ENCODE measurements at places on chromosomes 5 and 9.

- DNase-seq = no peak
These were observed 549.4 kb downstream of the LRRC70 start for GRCh38 chr5:63128018-63128417.

- DNase-seq = no peak
These were observed 11.1 kb downstream of the CSF1R start for GRCh38 chr5:150075233-150075632.

GRCh38 chr9:10204276-10204675 is 408.5 kb downstream of the PTPRD start:
- DNase-seq = no peak

DNA sequence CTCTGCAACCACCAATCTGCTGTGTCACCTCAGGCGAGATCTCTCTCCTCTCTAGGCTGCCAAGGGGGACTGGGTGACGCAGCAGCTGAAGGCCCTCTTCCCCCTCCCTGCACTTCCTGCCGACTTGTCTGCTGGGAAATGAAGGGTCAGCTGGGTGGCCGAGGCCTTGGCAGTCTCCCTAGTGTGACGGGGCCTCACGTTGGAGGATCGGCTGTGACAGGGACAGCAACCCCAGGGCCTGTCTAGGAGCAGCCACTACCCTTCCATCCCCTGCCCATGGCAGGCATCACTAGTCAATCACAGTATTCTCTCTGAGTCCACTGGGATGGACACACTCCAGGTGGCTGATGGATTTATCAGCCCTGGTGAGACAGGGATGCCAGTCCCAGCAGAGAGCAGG is 107.3 kb upstream of the SARDH start:
- no peak for DNase-seq

- DNase-seq = no peak
These were observed 132.5 kb downstream of the MVB12B start for GRCh38 chr9:126459126-126459525.

GRCh38 chr9:842635-843426 is 1.3 kb downstream of the DMRT1 start:
- DNase-seq = no peak

GRCh38 chr9:396396-396795 is 181.7 kb downstream of the DOCK8 start:
- no peak for DNase-seq

GRCh38 chr5:118883362-118883761 is 105.0 kb downstream of the DTWD2 start:
- DNase-seq = no peak

GRCh38 chr5:6722015-6722414 is 8.8 kb downstream of the TENT4A start:
- DNase-seq = no peak

DNA sequence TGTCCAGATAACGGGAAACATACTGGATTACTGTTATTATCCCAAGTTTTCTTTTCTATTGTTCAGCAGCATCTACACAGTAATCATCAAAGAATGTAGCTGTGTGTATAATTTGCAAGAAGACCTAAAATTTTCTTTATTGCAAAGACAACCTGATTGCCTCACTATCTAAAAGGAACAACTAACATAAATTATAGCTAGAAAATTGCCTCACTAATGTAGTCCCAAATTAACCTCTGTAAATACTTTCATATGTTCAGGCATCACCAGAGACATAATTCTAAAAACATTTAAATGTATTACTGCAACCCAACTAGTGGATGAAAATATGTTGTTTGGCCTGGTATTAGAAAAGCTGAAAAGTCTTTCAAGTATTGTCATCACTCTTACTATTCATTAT is 275.4 kb downstream of the CDH12 start:
- no peak for DNase-seq

GRCh38 chr9:131100445-131100844 is 4.1 kb downstream of the AIF1L start:
- DNase-seq = no peak

DNA sequence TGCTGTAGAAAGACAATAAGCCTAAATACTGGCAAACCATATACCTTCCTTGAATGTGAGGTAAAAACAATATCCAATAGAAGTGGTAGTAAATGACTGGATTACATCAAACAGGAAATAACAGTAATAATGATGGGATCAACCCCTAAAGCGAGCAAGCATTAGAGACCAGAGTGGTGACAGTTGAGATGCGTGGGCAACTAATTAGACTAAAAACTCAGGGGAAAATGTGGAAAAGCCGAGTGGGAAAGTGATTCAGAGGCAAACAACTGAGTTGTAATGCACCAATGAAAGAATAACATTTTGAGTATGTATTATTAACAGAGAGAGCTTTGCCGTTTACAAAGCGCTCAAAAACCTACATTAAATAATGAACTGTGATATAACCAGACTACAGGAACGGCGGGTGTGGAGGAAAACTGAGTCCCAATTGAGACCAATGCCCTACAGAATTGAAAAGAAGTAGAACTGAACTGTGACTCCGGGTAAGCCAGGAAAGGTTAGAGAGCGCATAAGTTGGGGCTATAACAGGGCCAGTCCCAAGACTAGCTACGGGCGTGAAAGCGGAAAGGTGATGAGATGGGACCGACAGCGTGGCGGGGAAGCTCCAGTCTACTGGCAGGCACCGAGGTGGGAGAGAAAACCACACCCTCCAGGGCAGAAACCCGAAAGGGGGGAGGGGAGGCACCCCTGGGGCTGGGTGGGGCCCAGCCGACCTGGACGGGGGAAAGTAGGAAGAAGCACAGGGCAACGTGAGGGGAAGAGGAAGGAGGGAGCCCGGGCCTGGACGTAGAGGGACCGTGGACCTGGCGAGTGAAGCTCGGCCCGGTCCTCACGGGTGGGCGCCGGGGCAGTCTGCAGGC is 592 bp downstream of the UBAP2 start:
- DNase-seq = peak; percentile 61

- DNase-seq = no peak
These were observed 55.2 kb upstream of the PSD2 start for GRCh38 chr5:139740138-139740991.

DNA sequence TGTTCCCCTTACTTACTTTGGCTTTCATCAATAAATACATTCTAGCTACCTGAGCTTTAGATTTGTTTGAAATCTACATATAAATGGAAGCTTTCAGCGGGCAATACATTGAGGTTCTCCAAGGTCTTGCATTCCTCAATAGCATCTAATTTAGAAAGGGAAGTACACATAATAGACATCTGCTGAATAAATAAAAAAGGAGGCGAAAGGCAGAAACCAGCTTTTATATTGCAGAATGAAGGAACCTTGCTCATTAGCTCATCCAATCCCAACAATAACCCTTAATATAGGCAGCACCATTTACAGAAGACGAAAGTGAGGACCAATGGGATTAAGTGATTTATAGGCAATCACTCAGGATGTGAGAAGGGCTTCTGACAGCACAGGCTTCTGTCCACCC is 147.5 kb downstream of the MPDZ start:
- no peak for DNase-seq

- DNase-seq = no peak
These were observed 163.2 kb downstream of the SH3GL2 start for GRCh38 chr9:17742067-17742466.

- DNase-seq = no peak
These were observed 31.3 kb downstream of the ISL1 start for GRCh38 chr5:51414516-51414915.

DNA sequence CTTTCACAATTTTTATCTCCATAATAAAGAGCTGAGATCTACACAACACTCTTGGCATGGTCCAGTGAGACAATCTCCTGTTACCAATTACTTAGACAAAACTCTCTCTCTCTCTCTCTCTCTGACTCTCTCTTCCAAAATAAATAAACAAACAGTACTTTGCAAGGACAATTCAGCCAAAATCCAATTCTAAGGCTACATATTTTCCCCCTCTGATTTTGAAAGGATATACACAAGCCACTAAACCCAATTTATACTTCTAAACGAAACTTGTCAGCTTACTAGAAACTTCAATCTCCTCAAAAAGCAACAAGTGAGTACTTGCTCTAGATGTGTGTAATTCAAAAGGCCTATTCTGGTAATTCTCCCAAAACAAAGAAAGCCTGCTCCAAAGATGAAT is 26.3 kb upstream of the TNPO1 start:
- DNase-seq = no peak

GRCh38 chr5:172583931-172584511 is 57.0 kb upstream of the NEURL1B start:
- DNase-seq = no peak

DNA sequence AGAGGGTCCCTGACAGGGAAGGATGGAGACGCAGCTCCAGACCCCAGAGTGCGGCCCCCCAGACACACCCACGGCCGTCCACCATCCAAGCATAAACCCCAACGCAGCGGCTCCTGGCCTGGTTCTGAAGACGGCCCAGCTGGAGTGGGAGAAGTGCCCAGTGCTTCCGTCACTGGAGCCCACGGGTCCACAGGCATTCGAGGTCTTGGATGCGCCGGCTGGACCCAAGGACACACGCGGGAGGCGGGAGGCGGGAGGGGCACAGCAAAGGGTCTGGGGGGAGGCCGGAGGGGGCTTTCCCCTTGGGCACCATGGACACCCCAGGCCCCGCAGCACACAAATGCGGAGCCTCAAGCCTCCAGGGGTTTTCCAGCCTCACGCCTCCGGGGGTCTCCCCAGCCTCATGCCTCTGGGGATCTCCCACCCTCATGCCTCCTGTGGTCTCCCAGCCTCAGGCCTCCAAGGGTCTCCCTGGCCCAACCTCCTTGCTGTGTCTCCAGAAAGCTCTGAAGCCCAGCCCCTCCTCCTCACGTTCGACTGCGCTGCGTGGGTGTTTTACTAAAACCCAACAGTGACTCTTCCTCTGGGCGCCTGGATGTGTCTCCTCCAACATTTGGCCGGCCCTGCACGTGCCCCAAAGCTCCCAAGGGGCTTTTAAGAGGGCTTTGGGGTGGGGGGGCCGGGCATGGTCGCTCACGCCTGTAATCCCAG is 15.2 kb downstream of the EXD3 start:
- DNase-seq = no peak

GRCh38 chr9:96217294-96217707 is 84.7 kb downstream of the HSD17B3 start:
- no peak for DNase-seq
